ENCODE measurements at places on chromosomes 3 and 15.

DNA sequence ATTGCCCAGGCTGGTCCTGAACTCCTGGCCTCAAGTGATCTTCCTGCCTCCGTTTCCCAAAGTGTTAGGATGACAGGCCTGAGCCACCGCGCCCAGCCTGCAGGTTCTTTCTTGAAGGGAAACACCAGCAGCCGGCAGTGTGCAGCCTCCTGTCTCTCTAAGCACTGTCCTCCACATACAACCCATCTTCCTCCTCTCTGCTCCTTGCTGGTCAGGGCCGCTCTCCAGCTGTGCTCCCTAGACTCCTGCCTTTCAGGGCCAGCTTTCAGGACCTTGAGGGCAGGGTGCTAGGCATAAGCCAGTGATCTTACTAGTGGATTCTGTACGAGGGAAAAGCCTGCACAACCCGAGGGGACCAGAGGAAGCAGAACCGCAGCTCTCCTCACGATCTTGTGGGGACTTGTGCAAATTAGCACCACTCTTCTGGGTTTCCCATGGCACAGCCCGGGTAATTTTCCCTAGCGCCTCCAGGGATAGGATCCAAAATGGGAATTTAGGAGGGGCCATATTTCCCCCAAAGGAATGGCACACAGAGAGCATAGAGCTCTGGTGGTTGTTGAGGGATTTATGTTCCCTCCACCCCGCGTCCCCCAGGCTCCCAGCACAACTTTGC is 18.2 kb upstream of the CORO2B start:
- DNase-seq: no peak

- DNase-seq: no peak
Observed at GRCh38 chr3:72550582-72551262, 297.5 kb downstream of the SHQ1 start.

DNA sequence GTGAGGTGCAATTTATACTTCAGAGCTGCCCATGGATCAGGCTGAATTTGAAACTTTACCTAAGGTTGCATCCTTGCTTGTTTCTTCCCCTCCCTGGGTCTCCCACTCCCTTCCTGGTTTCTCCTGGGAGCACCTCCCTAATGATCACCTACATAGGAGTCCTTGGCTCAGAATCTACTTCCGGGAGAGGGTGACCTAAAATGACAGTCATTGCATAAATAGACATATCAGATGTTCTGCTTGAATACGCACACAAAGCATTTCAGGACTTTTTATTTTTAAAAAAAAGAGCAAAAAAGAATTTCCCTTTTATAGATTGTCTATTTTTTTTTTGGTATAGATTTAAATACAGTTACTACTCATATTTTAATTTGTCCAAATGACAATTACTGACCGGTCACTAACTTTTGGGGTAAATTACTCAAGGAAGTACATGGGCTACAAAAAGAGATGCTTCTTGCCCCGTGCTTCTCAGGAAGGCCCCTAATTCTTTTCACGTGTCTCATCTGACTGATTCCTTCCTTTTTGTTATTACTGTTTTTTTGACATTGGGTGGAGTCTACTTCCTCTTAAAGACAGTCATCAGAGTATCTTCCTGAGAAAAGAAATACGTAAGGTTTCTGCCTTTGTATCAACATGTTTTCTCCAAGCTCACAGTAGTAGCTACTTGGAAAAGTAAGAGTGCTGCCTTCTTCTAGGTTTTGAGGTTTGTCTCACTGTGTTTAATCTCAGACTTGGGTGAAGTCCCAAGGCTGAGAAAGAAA is 4.9 kb upstream of the MYZAP start:
- no peak for DNase-seq

DNA sequence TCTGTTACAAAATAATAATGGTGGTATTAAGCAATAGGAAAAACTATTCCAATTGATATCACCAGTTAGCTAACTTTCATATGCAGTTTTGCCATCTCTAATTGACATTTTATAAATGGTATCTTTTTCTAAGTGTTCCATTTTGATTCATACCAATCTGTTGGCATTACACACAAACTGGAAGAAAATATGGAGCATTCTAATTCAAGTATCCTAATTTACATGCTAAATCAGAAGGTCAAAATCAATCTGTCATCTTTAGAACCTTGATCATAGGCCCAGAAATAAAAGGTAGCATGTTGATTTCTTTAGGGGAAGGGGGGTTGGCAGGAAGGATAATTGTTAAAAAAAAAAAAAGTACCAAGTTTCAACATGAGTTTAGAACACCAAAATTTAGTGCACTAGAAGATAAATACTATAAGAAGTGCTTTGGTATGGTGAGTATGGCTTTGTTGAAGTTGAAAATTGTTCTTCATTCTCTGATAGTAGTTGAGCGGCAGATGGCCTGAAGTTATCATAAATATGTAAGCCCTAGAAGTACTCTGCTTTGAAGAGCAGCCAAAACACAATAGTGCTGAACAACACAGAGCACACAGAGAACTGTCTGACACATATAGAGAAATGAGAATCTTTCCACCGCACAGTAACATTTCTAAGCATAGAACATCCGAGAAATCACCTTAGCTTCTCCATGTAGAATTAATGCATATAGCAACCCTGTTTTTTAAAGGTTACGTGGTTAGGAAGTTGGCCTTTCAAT is 130.1 kb downstream of the TAFA4 start:
- no peak for DNase-seq

GRCh38 chr15:94487635-94488034 is 256.3 kb downstream of the MCTP2 start:
- DNase-seq: no peak

DNA sequence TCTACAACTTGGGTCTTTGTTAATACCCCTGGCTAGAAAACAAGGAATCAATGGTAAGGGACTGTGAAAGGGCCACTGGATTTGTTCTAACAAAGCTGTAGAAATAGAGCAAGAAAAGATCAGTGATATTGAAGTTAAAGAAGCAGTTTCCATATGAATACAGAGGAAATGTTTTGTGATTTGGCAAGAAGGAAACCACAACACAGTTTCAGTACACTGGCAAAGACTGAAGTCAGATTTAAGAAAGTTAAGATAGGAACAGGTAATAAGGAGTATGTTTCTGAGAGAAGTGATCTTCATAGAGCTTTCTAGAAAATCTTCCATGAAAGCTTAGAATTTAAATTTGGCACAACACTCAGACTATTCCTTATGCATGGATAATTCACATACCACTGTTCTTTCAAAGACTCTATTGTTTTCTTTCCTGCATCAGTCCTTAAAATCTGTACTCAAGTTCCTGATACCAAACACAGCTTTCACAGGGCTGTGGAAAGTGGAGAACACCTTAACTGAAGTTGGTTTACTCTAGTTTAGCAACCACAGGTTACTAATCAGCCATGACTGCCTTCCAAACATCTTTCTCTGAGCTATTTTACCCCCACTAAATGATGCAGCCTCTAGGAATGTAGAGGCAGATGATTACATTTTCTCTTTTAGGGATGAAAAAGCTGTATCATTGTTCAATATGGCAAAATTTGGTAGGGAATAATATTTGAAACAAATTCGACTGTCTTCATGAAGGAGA is 32.4 kb upstream of the ALCAM start:
- DNase-seq: peak; percentile 26

Data from AG20443 (cell line).